Cortex of kidney (tissue), 1 donor: ENCODE measurements at places on chromosomes 7 and 10.

DNA sequence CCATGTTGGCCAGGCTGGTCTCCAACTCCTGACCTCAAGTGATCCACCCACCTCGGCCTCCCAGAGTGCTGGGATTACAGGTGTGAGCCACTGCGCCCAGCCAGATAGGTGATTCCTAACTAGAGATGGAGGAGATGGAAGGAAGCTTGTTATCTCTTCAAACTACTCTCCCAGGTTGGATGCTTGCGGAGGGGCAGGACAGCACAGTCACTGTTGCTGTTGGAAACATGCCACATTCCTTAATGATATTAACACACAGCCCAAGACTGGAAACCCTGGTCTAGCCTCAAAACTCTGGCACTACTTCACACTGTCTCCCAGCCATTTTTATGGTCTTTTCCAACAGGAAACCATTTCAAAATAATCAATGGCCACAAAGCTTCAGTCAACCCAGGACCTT, 468.8 kb upstream of the NRP1 start:
- DNase-seq: no peak

GRCh38 chr7:12337095-12337494, 66.6 kb downstream of the VWDE start:
- DNase-seq: no peak

- DNase-seq: no peak
Observed at GRCh38 chr7:92753614-92754013, 82.8 kb downstream of the CDK6 start.

GRCh38 chr10:97121041-97121440, 64.7 kb downstream of the SLIT1 start:
- no peak for DNase-seq

DNA sequence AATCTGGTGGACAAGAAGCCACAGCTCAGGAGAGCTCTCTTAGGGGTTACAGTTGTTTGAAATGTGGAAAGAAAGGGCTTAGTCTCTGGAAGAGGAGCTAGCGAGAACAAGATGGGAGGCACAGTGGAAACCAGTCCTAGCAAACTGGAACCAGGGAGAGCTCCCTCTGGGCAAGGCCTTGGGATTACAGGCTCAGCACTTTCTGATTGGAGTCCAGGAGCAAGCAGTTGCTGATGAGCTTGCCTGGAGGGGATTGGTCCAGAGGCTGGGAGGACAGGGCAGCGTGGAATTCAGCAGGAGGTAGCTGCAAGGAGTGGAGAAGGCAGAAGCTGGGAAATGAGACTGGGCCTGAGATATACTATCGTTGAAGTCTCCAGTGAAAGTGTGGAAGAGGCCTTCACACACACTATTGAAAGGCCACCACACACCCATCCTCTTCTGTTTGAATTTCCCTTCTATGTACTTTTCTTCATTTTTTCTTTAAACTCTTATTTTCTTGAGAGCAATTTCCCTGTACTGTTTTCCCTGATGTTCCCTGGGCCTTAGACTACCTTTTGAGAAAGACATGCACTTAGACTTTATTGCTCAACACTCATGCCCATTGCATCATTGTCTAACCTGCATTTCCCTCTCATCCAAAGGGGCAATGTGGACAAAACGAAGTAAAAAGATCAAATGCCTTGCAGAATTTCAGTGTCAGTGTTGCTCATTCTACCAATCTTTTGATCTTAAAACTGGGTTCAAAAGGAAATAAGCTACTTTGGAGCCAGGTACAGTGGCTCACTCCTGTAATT, 57.8 kb upstream of the LANCL2 start:
- DNase-seq: no peak

DNA sequence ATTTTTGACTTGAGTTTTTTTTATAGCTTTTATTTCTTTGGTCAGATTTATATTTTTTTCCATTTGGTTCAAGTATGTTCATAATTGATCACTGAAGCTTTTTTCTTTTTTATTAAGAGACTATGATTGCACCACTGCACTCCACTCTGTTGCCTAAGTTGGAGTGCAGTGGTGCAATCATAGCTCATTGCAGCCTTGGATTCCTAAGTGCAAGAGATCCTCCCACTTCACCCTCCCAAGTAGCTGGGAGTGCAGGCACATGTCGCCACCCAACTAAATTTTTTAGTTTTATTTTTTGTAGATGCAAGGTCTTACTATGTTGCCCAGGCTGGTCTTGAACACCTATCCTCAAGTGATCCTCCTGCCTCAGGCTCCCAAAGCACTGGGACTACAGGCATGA, 97.7 kb upstream of the KIF5B start:
- DNase-seq: no peak

GRCh38 chr10:4246881-4247358, 461.9 kb upstream of the KLF6 start:
- DNase-seq: no peak

- no peak for DNase-seq
Observed at GRCh38 chr7:55641811-55642210, 69.5 kb upstream of the VOPP1 start.

DNA sequence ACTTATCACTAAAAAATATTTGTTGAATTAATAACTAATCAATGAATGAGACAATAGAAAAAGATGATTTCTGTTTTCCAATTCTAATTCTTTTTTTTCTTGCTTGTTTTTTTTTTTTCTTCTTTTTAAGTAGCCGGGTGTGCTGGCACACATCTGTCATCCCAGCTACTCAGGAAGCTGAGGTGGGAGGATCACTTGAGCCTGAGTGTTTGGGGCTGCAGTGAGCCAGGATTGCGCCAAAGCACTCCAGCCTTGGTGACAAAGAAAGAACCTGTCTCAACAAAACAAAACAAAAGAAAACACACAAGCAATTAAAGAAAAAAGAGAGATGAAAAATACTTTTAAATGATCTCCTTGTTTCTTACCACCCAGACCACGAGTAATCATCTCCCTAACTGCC, 1109.3 kb downstream of the REEP3 start:
- no peak for DNase-seq

DNA sequence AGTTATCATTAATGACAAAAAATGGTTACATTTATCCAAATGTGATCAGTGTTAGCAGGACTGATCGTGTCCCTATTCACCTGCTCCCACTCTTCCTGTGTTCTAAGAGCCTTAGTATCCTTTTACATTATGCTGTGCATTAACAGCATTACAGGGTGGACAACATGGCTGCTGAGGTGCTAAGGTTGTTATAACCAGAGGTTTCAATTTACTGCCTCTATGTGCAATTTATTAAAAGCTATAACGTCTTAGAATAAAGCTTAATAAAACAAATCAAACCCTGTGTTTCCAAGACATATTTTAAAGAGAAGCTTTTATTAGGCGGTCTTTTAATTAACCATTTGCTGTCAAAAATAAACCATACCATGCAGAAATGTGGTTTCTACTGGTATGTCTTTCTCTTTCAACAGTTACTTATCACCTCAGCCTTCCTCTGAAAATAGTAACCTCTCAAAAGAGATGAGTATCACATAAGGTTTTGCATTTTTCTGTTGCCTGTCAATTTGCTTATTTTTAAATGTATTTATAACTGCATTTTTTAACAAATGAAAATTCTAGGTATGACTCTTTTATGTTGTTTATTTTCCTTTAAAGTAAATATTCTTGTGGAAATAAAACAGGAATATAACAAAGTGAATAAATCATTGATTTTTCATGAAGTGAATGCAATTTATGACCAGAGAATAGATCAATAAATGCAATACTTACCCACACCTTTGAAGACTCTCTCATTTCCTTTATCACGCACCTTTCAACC, 849.8 kb upstream of the SORCS1 start:
- DNase-seq: no peak

GRCh38 chr10:42753126-42753506, 29.5 kb upstream of the BMS1 start:
- DNase-seq: no peak

GRCh38 chr7:26167303-26167934, 15.4 kb downstream of the NFE2L3 start:
- DNase-seq: no peak

DNA sequence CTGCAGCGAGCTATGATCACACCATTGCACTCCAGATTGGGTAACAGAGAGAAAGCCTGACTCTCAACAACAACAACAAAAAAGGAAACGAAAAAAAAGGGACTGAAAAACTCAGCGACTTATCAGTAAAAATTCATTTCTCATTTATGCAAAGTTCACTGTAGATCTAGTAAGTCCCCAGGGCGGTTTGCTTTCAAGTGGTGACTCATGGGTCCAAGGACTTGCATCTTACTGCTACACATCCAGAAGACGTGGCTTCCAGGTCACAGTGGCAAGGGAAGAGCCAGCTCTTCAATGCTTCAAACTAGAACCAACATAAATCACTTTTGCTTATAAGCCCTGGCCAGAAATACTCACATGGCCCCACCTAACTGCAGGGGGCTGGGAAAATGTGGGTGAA, 178.3 kb upstream of the AUTS2 start:
- no peak for DNase-seq

GRCh38 chr10:83545901-83546391, 593.4 kb upstream of the GHITM start:
- no peak for DNase-seq

DNA sequence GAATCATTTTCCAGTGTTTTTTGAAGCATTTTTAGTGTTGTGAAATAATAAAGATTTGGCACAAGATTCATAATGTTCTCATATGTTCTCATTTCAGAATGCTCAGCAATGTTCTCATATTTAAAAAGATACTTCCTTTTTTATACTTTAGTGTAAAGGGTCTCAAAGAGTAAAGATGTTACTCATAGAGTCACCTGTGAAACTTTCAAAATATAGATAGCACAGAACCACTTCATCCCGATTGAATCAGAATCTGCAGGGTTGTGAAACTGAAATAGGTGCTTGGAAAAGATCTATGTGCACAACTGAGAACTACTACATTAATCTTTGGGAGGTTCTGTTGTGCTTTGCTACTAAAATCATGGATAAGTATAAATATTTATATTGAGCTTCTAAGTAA, 144.7 kb downstream of the MDFIC start:
- DNase-seq: no peak

DNA sequence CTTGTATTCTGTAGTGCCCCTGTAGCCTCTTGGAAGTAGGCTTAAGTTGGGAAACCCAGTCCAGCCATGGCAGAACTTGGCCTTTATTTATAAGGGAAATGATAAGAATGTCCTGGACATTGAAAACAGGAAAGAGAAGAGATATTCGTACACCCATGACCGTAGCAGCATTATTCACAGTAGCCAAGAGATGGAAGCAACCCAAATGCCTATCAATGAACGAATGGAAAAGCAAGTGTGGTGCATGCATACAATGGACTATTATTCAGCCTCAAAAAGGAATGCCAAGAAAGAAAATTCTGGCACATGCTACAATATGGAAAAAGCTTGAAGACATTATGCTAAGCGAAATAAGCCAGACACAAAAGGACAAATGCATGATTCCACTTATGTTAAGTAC, 315.3 kb downstream of the CXCL12 start:
- DNase-seq: no peak

GRCh38 chr7:92626281-92626809, 36.2 kb upstream of the FAM133B start:
- no peak for DNase-seq

GRCh38 chr7:55903985-55904759, 16.9 kb downstream of the ZNF713 start:
- DNase-seq: no peak

- DNase-seq: no peak
Observed at GRCh38 chr10:29569795-29570194, 65.0 kb downstream of the SVIL start.

GRCh38 chr10:775245-776075, 86.0 kb upstream of the DIP2C start:
- no peak for DNase-seq

- DNase-seq: no peak
Observed at GRCh38 chr7:464454-465401, 54.9 kb downstream of the PDGFA start.

DNA sequence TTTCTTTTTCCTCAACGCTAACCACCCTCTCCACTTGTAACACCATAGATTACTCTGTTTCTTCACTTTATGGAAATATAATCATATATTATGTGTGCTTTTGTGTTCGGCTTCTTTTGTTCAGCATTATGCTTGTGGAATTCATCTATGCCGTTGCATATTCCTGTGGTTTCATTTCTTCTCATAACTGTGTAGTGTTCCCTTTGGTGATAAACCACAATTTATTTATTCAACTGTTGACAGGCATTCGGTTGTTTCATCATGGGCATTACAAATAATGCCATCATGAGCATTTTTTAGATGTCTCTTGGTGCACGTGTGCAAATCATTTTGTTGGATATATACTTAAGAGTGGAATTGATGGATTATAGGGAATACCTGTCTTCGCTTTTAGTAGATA, 12.1 kb downstream of the AVL9 start:
- DNase-seq: no peak

GRCh38 chr7:45972629-45973312, 51.7 kb upstream of the IGFBP3 start:
- DNase-seq: no peak

DNA sequence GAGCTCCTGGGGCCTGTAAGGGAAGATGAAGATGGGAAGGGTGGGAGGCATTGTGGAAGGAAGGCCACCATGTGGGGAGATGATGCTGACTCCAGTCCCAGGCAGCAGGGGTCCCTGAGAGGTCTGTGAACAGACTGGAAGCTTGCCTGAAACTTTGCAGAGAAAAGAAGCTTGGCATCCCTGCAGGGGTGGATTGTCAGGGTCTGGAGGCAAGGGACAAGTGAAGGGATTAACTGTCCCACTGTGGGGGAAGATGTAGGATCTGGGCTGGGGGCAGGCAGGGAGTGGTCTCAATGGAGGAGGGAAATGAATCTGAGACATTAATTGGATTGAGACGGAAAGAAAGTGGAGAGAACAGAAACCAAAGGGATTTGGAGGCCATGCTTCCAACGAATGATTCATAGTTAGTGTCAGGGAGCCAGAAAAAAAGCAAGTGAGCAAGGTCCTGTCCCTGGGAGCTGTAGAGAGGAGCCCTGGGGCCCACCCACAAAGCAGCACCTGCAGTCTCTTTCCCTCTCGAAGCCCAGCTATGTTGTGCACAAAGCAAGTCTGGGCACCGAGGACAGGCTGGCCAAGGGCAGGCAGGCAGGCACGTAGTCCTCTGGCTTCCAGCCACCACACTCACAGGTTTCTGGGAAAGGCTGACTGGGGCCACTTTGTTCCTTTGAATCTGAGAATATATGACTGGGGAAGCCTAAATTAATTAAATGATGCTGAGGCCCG, 4.7 kb upstream of the SLC18A3 start:
- DNase-seq: no peak

DNA sequence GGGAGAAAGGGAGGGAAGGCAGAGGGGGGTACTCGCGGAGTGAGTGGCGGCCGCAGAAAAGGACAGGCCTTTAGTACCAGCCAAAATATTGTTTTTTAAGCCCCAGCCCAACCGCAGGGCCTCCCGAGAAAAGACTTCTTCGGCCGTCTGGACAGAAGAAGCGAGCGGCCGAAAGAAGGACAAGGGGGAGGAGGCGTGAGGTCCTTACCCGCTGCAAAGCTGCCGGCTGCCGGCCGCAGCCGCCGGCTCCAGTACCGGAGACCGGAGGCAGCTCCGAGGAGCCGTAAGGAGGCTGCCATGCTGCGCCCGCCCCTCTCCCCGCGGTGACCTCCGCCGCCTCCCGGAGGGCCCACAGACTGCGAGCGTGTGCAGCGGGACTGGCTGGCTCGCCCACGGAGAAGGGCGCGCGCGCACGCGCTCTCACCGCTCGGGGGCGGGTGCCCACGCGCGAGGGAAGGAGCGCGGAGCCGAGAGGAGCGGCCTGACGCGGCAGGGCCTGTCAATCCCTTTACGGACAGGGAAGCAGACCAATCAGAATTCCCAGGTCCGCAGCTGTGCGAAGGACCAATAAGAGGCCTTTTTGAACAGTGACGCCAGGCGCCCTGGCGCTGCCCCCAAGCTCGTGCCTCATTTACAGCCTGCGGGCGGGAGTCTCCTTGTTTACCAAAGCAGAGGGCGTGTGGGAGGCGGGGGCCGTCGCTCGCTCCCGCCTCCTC, at the start of gene HIBADH:
TSS of gene HIBADH (minus strand) at position 394 of the 716 bp plus-strand sequence. CDS start at position 299, 95 bp downstream.
- DNase-seq: peak; percentile 98

- DNase-seq: no peak
Observed at GRCh38 chr10:71561003-71561574, 158.5 kb downstream of the C10orf105 start.
